ENCODE measurements at places on chromosomes 7 and 10.

- no peak for DNase-seq
Measured at GRCh38 chr10:70337201-70337651, 45.2 kb downstream of the LRRC20 start.

DNA sequence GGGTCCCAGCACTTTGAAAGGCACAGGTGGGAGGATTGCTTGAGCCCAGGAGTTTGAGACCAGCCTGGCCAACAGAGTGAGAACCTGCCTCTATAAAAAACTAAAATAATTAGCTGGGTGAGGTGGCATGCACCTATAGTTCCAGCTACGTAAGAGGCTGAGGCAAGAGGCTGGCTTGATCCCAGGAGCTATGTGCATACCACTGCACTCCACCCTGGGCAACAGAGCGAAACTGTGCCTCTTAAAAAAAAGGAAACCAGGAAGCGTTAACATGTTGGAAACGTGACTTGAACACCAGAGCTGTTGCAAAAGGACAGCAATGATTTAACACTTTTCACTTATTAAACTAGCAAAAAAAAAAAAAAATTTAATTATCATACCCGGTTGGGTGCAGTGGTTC, 12.6 kb downstream of the BAZ1B start:
- DNase-seq: no peak

GRCh38 chr7:1707756-1708595, 37.9 kb downstream of the ELFN1 start:
- no peak for DNase-seq

GRCh38 chr7:67550801-67551436, 554.3 kb downstream of the TYW1 start:
- DNase-seq: no peak

DNA sequence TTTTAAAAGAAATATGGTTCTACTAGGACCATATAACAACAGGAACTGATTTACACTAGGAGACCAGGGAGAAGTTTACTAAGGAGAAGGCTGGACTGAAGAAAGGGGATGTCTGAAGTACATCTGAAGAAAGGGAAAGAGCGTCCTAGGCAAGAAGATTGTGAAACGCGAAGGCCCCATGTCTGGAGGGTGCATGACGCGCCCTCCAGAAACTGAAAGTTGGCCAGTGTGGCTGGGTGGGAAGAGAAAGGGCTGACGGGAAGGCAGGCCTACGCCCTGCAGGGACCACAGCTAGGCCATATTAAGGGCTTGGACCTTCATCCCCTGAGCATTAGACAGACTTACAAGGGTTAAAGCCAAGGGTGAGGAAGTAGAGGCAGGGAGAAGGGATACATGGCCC, 158.0 kb downstream of the TRIL start:
- no peak for DNase-seq

DNA sequence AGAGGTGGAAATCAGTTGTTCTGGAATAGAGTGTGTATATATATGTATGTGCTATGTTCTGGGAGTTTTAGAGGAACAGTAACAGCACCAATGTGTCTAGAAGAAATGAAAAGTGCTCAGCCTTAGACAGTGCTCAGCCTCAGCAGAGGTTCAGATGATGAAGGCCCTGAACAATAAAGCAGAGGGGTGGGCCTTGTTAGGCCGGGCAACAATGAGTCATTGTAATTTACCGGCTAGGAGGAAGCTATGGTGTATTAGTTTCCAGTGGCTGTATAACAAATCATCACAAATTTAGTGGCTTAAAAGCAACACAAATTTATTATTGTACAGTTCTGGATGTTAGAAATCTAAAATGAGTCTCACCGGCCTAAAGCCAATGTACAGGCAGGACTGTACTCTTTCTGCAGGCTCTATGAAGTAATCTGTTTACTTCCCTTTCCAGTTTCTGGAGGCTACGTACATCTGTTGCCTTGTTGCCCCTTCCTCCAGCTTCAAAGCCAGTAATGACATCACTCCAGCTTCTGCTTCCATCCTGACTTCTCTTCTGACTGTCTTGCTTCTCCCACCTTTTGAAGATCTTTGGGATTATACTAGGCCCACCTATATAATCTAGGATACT, 84.6 kb downstream of the CH25H start:
- no peak for DNase-seq

DNA sequence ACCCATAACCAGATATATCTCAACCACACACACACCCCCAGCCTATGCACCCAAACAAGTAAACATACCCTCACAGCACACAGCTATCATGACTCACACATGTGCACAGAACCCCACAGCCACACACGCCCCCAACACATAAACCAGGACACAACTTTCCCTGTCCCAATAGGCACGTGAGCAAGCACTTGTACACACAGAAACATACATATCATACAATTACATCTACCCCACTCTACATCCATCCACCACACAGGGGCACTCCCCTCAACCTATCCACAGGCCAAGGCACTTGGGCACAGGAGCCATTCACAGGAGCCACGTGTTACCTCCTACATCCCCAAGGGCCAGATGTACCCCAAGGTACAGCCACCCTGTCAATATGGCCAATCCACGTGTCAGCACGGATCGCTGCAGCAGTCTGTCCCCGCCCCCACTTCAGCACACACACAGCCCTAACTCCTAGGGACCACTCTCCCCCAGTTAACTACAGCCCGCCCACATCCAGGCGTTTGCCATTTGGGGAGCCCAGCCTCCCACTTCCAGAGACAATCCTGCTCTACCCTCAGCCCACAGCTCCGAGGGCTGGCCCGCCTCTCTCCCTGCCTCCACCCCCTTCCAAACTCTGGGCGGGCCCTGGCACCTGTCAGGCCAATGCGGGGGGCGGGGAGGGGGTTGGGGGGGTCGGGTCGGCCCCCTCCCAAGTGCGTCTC, 163.5 kb downstream of the SH3PXD2A start:
- no peak for DNase-seq

GRCh38 chr7:35685781-35686180, 9.2 kb downstream of the HERPUD2 start:
- DNase-seq: no peak

DNA sequence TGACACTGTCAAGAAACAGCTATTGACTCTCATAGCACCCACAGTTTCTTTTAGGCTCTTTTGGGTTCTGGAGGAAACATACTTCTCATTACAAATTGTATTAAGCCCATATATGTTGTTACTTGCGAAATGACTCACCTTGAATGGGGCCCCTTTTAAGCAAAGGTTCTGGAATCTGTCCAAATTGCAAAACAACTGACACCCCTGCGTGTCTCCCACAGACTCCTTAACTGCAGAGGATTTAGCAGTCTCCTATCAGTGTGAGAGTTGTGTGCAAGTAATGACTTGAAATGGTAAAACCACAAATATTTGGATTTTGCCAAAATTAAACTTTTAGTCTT, 192.3 kb downstream of the DNAJC1 start:
- no peak for DNase-seq
